ENCODE measurements at places on chromosomes 5 and 9.

DNA sequence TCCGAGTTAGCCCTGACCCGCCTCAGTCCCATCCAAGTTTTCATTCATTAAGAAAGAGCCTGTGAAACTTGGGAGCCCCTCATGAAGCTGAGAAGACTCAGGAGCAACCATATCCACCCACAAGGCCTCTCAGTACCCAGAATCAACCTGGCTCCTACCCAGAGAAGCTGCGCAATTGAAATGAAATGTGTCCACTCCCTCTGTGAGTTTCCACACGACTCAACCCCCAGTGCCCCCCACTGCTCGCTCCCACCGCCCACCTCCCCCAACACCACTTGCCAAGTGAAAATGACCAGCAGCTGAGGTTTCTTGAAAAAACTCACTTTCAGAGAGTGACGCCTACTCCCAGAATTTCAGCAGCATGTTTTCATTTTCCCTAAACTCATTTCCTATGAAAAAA lies 104.6 kb downstream of the CDK5RAP2 start:
- no peak for DNase-seq

- DNase-seq: no peak
Measured at GRCh38 chr5:143159031-143159430, 244.5 kb downstream of the NR3C1 start.

GRCh38 chr9:137514691-137515337 lies 35.4 kb downstream of the PNPLA7 start:
- DNase-seq: no peak

GRCh38 chr9:106868565-106868964 lies 5.6 kb downstream of the ZNF462 start:
- no peak for DNase-seq

GRCh38 chr5:65928860-65929259 lies 2.5 kb downstream of the ERBIN start:
- no peak for DNase-seq

- DNase-seq: no peak
Measured at GRCh38 chr5:142803428-142804125, 33.4 kb downstream of the ARHGAP26 start.

DNA sequence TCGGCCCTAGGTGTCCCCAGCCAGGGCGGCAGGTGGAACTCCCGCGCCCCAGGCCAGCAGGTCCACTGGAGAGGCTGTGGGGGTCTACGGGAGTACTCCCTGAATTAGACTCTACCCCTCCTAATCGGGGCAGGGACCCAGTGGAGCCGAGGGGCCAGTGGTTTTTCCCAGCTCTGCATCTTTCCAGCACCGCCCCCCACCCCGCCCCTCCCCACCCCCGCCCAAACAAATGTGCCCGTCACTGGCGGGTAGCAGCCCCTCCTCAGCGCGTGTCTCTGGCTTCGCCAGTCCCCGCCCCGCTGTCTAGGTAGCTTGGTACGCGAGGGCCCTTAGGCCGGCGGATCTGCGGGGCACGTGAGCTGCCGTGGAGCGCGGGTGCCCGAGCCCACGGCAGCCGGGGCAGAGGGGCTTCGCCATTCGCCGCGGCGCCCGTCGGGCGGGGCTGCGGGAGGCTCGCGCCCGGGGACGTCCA lies 7.0 kb downstream of the UNC5A start:
- DNase-seq: no peak

- DNase-seq: no peak
Measured at GRCh38 chr5:97165726-97166125, 17.3 kb downstream of the RIOK2 start.

GRCh38 chr5:123209502-123210027 lies 120.5 kb downstream of the PRDM6 start:
- DNase-seq: no peak

- no peak for DNase-seq
Measured at GRCh38 chr5:78929833-78930232, 55.3 kb downstream of the ARSB start.

DNA sequence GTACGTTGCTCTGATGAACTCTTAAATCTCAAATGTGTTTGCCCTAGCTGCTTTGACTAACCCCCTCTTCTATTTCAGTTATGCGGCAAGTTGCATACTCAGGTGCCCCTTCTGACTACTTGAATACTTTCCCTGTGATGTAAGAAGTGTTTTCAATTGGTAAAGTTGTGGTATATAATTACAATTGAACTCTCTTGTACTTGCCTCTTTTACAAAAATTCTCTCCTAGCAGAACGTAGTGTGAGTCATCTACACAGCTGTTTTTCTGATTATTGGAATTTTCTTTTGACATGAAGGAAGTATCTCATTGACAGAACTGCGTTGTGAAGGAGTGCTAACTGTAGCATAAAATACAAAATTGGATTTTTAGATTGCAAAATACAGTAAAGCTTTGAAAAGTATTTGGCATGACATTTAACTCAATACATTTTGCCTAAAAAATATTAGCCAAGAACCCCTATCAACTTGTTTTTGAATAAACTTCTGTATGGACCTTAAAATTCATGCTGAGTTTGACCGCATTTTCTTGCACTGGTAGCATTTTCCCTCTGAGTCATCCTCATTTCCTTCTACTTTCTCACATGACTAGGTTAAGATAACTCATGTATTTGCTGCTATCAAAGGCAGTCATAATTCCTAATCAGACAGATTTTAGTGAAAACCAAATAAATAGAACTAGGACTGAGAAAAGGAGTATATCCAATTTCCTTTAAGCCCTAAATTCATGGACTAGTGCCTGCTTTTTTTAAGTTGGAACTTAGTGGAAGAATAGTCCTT lies 6.3 kb downstream of the CRHBP start:
- no peak for DNase-seq

DNA sequence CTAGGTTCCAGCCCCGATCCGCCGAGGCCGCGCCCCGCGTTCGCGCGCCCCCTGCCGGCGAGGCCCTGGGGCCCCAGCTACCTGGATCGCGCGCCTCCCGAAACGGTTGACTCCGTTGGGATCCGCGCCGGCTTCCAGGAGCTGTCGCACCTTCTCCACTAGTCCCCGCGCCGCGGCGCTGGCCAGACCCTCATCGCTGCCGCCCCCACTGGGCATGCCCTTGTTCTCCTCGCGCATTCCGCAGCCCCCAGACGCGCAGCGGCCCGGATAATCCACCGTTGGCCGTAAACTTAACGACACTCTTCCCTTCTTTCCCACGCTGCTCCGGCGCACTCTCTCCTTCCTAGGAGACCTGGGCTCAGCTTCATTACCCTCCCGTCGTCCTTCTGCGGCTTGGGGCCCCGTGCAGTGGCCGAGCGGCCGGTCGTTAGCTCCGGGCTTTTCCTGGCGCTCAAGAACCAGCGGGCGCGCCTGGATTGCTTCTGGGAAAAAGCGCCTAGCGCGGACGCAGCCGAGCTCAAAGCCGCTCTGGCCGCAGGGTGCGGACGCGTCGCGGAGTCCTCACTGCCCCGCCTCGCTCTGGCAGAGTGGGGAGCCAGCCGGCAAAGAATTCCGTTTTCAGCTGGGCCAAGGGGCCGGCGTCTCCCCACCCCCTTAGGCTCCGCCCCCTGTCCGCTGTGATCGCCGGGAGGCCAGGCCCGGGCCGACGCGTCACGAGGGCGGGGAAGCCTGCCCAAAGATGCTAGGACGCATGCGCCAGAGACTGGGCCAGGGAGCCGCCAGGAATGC lies at the start of gene CDKN2B:
CDKN2B (minus strand) TSS at position 589 of the 789 bp plus-strand sequence; CDS start at position 237, 352 bp downstream.
- no peak for DNase-seq

DNA sequence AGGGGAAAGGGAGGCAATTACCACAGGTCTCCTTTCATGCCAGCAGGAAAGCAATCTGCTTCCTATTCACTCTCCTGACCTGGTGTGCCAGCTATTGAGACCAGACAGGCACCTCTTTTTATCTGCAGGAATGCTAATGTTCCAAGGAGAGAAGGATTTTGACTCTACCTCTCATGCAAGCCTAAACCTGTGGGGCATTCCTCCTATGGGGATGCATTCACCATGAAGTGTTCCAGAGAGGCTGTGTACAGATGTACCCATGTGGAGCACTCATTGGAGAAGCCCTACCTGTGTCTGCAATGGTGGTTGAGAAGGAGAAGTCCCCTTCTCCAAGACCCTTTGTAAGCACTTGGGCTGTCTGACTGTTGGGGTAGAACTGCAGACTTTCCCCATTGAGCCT lies 45.4 kb upstream of the EDIL3 start:
- no peak for DNase-seq

DNA sequence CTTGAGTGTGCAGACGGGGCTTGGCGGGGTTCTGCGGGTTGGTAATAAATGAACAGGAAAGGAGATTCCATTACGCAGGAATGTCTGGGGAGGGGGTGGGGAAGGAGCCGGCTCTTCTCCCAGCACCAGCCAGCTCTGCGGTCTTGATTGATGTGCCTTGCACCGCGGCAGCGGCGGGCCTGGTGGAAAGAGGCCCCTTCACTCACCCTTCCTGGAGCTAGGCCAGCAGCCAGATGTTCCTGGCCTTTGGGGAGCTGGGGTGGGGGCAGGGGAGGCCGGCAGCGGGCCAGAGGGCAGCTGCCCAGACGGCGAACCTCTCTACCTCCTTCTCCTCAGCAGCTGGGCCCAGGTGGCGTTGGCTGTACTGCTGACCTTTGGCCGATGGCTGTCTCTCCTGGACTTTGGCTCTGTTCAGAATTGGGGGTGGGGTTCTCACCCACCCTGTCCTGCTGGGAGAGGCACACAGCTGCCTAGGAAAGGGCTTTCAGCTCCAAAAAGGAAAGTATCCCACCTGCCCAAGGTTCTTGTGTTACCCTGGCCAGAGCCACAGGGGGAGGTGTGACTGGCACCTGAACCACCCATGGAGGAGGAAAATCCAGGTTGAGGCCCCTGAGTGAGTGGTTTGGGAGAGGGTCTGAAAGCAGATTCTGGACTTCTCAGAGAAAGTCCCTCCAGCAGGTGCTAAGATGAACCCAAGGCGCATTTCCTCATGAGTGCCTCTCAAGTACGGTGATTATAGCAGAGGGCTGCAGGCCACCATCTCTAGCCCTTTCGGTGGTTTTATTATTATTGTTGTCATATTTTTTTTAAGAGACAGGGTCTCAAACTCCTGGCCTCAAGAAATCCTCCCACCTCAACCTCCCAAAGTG lies 58.0 kb upstream of the SYNPO start:
- no peak for DNase-seq

DNA sequence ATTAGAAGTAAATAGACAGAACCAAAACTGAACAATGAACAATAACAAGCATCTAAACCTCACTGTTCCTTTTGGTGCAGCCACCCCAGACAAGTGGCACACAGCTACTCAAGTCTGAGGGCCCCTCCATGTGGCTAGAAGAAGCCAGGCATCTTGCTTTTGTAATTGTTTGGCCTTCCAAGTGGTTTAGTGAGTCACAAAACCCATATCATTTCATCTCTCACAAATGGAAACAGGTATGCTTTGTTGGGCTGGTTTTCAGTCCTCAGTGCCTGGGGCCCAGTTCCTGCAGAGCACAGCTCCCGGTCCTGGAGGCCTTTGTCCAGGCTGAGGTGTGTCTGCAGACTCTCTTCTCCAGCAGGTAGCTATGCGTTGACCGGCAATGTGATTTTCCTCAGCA lies 16.7 kb downstream of the PRLR start:
- DNase-seq: no peak

DNA sequence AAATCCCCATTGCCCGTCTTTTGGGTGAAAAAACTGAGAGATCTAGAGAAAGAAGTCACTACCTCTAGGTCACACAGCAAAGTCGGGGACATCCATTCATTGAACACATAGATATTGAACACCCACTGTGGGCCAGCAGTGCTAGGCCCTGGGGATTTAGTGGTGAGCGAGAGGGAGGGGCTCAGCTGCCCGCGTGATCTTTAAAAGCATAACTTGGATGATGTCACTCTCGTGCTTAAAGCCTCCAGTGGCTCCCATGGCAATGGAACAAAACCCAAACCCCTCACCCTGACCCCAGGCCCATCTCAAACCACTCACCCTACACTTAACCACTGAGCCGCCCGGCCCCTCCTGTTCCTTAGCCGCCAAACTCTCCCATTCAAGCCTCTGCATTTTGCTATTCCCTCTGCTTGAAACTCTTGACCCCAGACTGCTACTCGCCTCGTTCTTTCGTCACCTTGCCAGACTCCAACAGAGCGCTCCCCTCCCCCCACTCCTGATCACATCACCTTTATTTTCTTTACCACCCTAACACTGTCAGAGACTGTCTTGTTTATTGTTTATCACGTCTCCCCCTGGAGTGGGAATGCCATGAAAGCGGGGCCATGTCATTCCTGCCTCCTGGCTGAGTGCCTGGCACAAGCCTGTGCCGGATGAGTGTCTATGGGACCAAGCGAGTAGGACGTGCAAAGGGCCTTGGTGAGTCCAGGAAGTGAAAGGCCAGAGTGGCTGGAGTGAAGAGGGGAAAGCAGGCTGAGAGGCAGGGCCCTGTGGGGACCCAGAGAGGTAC lies 710 bp upstream of the PIP5KL1 start:
- DNase-seq: no peak

- DNase-seq: no peak
Measured at GRCh38 chr5:55933377-55934114, 61.2 kb downstream of the IL6ST start.

DNA sequence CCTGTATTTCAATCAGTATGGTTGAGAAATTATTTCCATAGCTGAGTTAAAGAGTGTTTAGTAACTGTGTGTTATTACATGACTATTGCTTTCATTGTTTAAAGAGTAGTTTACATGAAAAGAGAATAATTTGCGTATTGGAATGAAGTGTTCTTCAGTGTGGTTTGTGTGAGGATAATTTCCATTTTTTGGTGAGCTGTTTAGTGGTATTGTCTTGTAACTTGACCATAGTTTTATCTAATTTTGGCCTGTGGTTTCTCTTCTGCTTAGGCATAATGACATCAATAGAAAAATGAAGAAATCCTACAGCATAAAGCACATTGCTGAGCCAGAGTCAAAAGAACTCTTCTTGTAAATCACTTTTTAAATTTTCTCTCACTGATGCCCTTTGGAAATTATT lies 151.2 kb downstream of the SNCAIP start:
- no peak for DNase-seq

GRCh38 chr5:68169903-68170302 lies 45.7 kb upstream of the PIK3R1 start:
- DNase-seq: no peak

DNA sequence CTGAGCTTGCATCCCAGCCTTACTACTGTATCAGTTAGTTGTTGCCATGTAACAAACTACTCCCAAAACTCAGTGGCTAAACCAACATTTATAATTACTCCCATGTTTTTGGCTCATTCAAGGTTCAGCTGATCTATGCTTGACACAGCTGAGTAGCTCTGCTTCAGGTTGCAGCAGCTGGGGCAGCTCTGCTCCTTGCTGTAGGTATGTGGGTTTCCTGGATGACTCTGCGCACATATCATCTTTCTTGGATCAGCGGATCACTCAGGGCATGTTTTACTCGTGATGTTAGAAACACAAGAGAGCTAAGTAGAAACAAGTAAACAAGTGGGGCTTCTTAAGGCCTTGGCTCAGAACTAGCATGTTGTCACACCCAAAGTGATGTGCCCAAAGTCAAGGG lies 15.1 kb downstream of the TEK start:
- DNase-seq: no peak

- DNase-seq: no peak
Measured at GRCh38 chr9:91032121-91032531, 230.5 kb downstream of the SYK start.

GRCh38 chr9:112380825-112381221 lies 915 bp downstream of the HSDL2 start:
- DNase-seq: no peak

GRCh38 chr5:73960023-73960422 lies 334.0 kb downstream of the ARHGEF28 start:
- no peak for DNase-seq
